ENCODE measurements at places on chromosomes 2 and 18.

- no peak for DNase-seq
Observed at GRCh38 chr2:242051463-242051862, 181.9 kb downstream of the RTP5 start.

DNA sequence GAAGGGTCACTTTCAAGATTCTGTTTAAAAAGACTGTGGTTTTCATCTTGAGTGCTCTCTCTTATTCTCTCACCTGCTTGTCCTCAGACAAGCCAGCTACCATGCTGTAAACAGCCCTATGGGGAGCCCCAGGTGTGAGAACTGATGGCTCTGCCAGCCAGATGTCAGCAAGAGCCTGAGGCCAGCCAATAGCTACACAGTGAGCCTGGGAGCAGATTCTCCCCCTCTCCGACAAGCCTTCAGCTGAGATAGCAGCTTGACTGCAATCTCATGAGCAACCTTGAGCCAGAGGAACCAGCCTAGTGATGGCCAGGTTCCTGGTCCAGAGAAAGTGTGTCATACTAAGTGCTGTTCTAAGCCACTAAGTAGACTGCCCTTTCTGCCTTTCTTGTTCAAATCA, 272.1 kb downstream of the NAPG start:
- DNase-seq, result no peak

DNA sequence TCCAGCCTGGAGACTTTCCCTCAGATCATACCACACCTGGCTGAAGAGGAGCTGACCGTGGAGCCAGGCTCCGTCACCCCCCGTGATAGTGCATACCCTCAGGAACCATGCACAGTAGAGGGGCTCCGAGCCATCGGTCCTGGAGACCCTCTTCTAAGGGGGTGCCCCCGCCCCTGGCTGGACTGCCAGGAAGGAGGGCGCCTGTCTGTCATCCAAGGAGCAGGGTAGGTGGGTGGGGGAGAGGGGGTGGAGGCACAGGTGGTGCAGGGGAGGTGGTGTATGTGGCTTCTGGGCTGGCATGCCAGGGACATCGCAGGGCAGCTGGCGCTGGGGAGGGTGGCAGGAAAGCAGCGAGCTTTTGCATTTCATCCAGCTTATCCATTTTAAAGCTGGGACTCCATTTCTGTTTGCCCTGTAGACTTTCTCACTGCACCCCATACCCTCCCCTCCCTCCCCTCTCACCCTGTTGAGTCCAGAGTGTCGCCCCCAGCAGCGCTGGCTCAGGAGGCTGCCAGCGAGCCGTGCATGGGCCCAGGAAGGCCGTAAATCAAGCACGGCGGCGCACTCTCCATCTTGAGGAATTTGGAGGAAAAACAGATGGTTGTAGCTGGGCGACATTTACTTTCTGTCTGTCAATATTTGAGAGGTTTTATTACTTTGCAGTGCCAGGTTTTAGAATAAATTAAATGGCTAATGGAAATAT, 56.2 kb upstream of the HS6ST1 start:
- DNase-seq, result no peak

DNA sequence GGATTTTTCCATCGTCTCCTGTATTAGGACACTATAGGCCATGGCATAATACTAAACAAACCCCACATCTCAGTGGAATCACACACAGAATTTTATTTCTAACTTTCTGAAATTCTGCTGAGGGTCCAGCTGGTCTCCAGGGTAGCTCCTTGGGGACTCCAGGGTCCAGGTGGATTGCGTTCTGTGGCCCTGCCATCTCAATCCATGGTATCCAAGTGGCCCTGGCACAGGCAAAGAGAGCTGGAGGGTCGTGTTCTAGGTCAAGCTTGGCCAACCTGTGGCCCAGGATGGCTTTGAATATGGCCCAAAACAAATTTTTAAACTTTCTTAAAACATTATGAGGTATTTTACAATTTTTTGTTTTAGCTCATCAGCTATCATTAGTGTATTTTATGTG, 134.6 kb downstream of the CTIF start:
- DNase-seq, result no peak

GRCh38 chr2:26687801-26688200, 4.7 kb upstream of the KCNK3 start:
- no peak for DNase-seq
